Activated naive CD8-positive, alpha-beta T cell treated with anti-CD3 and anti-CD28 coated beads, Interleukin-2, amount 50 U/mL, for 16 hours (primary cell): ENCODE measurements at places on chromosomes 2 and 18.
A peak's percentile ranks its signal among the peaks of the same experiment; 100 is the strongest.

- peak; percentile 87 for DNase-seq
Measured at GRCh38 chr2:67397143-67397986, at the start of gene ETAA1. TSS of gene ETAA1 (plus strand) at chr2:67397333. CDS start at chr2:67397449, 116 bp downstream.

DNA sequence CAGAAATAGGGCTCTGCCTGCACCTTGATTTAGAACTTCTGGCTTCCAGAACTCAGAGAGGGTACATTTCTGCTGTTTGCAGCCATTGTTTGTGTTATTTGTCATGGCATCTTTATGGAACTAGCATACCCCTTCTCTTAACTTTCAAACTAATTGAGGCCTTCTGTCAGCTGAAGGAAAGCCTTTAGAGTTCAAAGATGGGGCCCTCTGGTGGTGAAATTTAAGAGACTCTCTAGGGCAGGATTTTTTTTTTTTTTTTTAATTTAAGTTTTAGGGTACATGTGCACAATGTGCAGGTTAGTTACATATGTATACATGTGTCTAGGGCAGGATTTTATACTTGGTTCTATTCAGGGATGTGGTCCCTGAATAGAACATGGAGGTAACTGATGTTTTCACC lies 260.6 kb upstream of the LINC00305 start:
- no peak for DNase-seq

GRCh38 chr18:61448316-61448715 lies 115.1 kb downstream of the CDH20 start:
- no peak for DNase-seq

GRCh38 chr2:139746901-139747300 lies 966.7 kb upstream of the NXPH2 start:
- DNase-seq = no peak

DNA sequence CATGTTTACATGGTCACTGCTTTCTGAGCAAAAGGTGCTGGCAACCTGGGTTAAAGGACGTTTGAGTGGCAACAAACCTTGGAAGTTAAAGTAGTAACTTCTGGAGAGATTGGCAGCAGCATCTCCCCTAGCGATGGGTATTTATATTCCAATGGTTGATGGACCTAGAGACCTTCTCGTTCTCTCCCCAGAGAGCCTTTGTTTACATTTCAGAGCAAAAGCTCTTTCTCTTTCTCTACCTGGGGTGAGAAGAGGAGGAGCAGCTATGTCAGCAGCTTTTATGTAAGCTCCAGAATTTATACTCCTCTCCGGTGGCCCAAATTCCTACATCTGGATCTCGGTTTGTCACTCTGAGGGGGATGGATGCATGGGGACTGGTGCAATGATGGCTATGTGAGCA lies 213.7 kb upstream of the ARL4C start:
- DNase-seq = no peak

GRCh38 chr2:125837128-125837527 lies 818.8 kb upstream of the GYPC start:
- DNase-seq = no peak

DNA sequence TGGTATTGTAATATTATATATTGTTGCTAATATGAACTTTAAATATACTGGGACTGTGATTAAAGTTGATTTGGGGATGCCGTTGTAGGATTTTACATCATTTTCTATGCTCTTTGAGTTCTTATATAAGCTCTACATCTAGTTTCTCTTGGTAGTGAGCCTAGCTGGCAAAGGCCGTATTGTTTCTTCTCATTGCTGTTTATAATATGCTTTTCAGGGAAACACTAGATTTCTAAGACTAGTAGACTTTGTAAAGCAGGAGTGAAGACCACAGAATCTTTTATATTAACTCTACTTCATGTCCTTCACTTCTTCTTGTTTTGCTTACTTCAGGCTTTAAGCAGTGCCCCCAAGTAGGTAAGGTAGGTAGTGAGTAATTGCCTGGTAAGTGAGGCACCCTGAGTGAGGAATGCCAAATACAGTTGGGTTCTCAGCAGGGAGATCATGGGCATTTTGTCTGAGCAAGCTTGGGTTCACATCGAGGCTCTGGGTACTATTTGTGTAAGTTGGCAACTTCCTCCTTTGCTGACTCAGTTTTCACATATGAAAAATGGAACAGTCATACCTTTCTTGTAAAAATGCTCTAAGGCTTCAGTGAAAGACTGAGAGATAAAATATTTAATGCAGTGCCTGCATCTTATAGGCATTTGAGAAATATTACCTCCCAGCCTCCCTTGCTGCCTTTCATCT lies 96.4 kb downstream of the RNF144A start:
- no peak for DNase-seq

DNA sequence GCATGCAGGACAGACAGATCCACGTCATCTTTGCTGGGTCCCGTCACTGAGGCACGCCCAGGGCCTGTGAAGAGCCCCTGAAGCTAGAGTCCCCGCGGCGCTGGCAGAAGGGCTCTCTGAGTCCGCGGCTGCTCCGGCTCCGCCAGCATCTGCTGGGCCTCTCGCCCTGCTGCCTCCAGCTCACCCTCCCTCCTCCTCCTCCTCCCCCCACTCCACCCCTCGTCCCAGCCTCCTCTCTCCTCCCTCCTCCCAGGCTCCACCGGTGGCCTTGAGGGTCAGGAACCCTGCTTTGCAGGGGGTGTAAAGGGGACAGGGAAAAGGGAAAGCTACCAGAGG lies at the start of gene TNS1:
Gene TNS1 (minus strand): TSS at position 151 of the 336 bp plus-strand sequence. CDS start 123 bp downstream, at position 28.
- DNase-seq = no peak

- no peak for DNase-seq
Measured at GRCh38 chr2:76270096-76270710, 559.5 kb upstream of the GCFC2 start.

DNA sequence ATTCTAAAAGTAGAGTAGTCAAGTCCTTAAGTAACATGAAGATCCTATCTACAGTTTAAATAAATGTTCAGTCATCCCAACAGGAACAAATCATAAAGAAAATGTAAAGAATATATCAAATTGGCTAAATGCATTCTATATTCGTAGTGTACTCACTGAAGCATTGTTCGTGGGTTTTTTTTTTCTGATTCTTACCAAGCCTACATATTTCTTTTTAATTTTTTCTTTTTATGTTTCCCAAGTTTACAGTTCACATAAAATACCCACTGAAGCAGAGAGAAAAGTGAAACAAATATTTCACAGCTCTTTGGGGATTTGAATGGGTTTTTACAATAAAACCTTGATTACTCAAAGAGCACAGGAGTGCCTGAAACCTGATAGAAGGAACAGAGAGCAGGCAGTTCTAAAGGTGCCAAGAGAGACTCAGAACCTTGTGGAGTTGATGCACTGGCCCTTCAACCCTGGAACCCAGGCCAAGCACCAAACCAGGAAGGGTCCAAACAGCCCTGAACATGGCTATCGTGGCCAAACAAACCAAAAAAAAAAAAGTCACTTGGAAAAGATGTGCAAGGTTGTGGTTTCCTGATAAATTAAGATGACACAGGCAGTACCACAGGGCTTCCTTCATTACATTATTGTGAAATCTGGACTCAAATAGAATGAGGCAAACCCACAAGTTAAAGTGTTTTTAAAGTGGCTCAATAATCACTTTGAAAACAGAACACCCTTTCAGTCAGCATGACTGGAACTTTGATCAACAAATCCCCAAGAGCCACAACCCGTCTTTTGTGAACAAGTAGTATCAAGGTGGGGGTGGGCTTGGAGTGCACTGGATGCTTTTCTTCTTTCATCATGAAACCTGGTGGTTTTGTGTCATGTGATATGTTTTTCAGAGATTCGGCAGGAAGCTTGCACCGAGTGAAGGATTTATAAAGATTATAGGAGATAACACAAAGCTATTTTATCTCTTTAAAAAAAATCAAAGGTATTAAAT lies 245.0 kb upstream of the FN1 start:
- DNase-seq = no peak

- DNase-seq = no peak
Measured at GRCh38 chr2:203994735-203995134, 58.2 kb downstream of the ICOS start.

- DNase-seq = no peak
Measured at GRCh38 chr2:238635647-238636051, 208.9 kb downstream of the ASB1 start.

DNA sequence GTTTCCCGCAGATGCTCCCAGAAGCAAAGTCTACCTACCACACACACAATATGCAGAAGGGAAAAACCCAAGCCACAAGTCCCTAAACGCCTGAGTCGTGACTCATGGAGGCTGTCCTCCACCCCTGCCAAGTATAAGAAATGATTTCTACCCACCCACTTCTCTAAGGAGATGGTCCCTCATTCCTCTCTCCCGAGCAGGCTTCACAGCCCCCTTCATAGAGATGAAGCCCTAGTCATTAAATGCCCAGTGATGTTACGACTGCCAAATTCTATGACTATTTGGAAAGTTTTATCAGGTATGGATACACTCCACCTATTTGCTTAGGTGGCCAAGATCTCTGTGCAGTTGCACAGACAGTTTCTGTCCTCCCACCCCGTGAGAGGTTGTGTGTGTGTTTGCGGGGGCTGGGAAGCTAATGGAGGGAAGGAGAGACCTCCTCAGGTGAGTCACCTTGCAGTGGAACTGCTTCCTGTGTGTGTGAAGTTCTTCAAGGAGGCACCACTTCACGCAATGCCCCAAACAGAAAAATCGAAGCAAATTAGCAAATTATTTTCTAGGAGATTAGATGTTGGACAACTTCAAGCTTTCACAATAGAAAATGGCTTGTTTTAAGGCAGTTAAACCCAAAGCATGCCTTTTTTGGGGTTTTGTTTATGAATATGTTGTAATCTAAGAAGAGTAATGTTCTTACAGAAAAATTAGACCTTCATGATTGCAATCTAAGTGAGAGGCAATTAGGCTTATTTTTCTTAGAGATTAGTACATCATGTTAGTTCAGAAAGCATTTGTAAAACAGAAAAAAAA lies 175.2 kb downstream of the TGIF1 start:
- peak; percentile 42 for DNase-seq

- no peak for DNase-seq
Measured at GRCh38 chr2:102197389-102198137, 10.7 kb downstream of the IL1RL2 start.

DNA sequence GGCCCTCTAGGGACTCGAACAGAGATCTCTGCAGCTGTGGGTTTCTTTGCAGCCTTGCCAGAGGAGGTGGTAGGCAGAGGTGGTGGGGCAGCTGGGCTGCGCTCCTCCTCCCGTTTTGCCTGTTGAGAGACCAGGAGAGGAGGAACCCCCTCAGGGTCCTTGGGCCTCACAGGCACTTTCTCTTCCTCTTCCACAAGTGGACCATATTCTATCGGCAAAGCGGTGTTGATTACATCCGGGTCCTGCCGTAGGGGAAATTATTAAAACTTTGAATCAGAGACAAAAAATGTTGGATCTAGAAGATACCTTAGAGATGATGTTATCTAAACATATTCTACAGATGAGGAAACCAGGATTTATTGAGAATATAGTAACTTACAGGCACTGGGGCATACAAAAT lies 78.5 kb downstream of the CLIP4 start:
- DNase-seq = no peak

DNA sequence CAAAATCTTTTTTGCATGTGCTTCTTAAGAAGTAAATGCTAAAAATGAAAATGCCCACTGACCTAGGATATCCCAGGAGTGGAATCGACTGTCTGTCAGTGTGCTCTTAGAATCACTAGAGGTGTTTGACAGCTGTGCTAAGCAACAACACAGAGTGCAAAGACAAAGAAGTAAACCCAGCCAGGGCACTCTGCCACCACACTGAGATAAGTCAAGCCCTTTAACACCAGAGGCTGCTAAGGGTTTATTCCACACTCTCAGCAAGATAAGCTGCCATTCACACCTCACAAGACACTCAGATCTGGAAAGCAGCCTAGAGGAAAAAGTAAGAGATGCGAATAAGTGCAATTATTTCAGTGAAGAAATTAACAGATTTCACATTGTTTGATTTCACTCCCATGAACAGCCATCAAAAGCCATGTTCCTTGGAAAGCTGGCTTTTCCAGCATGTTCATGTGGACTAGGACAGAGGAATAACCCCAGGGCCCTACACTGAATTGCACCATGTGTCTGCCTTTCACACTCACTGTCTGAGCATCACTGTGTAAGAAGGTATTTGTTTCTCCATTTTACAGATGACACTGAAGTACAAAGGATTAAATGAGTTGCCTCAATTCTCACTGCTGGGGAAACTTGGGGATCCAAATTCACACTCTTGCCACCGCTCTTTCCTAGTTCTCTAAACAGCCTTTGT lies 6.0 kb upstream of the BMP10 start:
- no peak for DNase-seq

GRCh38 chr2:119366161-119366648 lies 429 bp downstream of the C2orf76 start:
- DNase-seq = no peak

DNA sequence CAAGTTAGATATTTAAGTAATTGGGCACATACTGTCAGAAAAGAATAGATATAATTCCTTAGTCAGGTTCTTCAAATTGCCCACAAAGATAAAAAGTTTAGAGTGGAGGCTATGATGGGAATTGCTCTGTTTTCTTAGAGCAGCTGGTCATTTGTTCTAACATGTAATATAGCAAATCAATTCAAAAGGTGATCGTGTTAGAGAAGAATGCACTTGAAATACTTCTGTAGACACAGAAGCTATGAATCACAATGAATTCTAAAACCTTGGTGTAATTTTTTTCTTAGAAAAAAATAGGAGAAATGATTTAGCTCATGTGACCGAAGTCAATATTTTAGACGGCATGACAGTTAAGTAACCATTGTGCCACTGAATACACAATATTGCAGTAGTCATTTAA lies 918.1 kb upstream of the LRATD1 start:
- no peak for DNase-seq

GRCh38 chr2:38246105-38246504 lies 131.0 kb downstream of the ATL2 start:
- DNase-seq = no peak

DNA sequence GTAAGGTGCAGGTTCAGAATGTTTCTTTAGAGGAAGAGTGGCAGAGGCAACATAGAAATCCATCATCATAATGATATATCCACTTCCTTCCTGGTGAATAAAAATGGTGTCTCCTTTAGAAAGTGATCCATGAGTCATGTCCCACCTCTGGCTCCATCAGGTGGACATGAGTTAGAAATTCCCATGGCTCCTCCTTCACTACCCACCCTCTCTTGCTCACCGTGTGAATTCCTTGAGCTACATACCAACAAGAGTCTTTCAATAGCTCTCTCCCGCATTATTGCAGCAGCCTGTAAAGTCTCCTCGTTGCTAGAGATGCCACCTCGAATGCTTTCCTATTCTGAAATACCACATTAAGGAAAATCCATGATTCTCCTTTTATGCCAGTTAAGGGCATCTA lies 317.6 kb downstream of the LNPK start:
- no peak for DNase-seq

GRCh38 chr2:26590508-26590907 lies 50.7 kb downstream of the CIB4 start:
- DNase-seq = no peak

- no peak for DNase-seq
Measured at GRCh38 chr2:15825276-15825980, 114.9 kb upstream of the MYCN start.

DNA sequence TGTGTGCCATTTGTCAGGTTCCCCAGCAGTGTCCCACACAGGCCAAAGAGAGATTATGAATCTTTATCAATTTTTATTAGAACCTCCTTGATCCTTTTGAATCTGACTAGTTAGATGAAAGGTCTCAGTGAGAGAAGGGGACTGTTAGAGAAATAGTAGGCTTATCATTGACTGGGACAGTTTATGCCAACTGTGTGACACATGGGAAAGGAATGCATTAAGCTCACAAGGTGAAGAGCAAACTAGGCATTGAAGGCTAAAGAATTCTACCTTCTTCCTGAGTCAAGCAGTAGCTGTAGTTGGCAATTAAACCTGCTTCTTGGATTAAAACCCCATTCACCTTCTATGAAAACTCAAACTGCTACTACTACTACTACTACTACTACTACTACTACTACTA lies 389.6 kb upstream of the CDH19 start:
- DNase-seq = no peak
